A549 treated with CORT108297 at 1 μM for 4 hours (cell line): ENCODE measurements at places on chromosomes 2 and 18. TPM values are rescaled to one million over a fixed set of nuclear protein-coding genes. Genes with fewer than 3 reads are reported as not detected.

The KATNAL2 gene
- 1.7 to 3.3 TPM (median 1.8 TPM) in 5 replicates for total RNA-seq

The ALPP gene
- total RNA-seq = 0.59 to 0.81 TPM (median 0.74 TPM) in 5 replicates

The NAPG gene
- 9.5 to 11.3 TPM (median 10.6 TPM) in 5 replicates for total RNA-seq

The CYP27C1 gene
- 3.8 to 4.9 TPM (median 4.5 TPM) in 5 replicates for total RNA-seq

The MYCN gene
- total RNA-seq = 0.03 TPM in 1 of 5 replicates, not detected in the others

The TRAF3IP1 gene
- total RNA-seq = 9.3 to 14.3 TPM (median 13.2 TPM) in 5 replicates

The CD207 gene
- 0.07 TPM in 1 of 5 replicates, not detected in the others for total RNA-seq

The PTH2R gene
- not detected in 5 replicates for total RNA-seq

The DCDC2C gene
- 0.22 to 0.55 TPM (median 0.52 TPM) in 5 replicates for total RNA-seq

The ZNF396 gene
- total RNA-seq = 0.52 to 0.90 TPM (median 0.72 TPM) in 5 replicates

The GGCX gene
- total RNA-seq = 36.1 to 46.7 TPM (median 44.7 TPM) in 5 replicates
